ENCODE measurements at places on chromosomes 2 and 18. TPM values are rescaled to one million over a fixed set of nuclear protein-coding genes. Genes with fewer than 3 reads are reported as not detected.

DNA sequence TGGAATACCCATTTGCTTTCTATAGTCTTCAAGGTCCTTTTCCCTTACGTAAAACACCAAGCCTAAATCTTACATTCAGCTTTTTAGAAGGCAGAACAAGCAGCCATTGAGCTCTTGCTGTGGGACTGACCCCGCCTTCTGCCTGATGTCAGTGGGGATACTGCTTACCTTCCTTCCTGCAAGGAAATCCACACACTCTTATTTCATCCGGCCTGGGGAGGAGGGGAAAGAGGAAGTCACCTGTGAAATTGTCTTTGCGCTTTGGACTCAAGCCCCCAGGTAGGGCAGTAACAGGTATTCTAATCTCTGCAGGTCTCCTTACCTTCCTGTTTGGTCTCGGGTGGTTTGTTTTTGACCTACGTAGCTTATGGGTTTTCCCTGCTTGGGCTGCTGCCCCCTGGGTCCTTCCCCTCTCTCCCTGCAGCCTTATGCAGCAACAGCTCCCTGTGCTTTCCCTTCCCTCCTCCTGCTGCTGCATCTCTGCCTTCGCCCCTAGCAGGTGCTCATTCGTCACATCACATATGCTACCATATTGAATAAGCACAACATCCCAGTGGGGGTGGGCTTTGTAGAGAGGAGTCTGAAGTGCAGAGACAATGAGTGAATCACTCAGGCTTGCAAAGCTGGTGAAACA lies 402.5 kb upstream of the TRIB2 start:
- H3K4me1 ChIP-seq, result no peaks in the 10 kb centered on the region
- H3K36me3 ChIP-seq, result no peaks in the 10 kb centered on the region
- H3K4me3 ChIP-seq, result no peak overlapping the region
- H3K27me3 ChIP-seq, result no peaks in the 10 kb centered on the region

GRCh38 chr2:120939595-120940318 lies 204.1 kb downstream of the GLI2 start:
- no peak overlapping the region for H3K27ac ChIP-seq
- no peaks in the 10 kb centered on the region for H3K27me3 ChIP-seq
- no peak overlapping the region for H3K4me3 ChIP-seq
- no peaks in the 10 kb centered on the region for H3K36me3 ChIP-seq
- H3K4me1 ChIP-seq, result peaks cover 6% of the 10 kb centered on the region
- no peak for DNase-seq

- DNase-seq, result no peak
- H3K27me3 ChIP-seq, result no peaks in the 10 kb centered on the region
- H3K27ac ChIP-seq, result no peak overlapping the region
- H3K4me3 ChIP-seq, result no peak overlapping the region
- no peaks in the 10 kb centered on the region for H3K4me1 ChIP-seq
- H3K36me3 ChIP-seq, result no peaks in the 10 kb centered on the region
Measured at GRCh38 chr2:179592167-179592936, 269.1 kb downstream of the ZNF385B start.

- H3K27me3 ChIP-seq, result no peaks in the 10 kb centered on the region
- no peaks in the 10 kb centered on the region for H3K36me3 ChIP-seq
- no peak overlapping the region for H3K4me3 ChIP-seq
- no peak overlapping the region for H3K27ac ChIP-seq
Measured at GRCh38 chr2:47724221-47724981, 58.5 kb upstream of the MSH6 start.

GRCh38 chr2:30612371-30612770 lies 165.3 kb downstream of the LCLAT1 start:
- no peaks in the 10 kb centered on the region for H3K27me3 ChIP-seq
- peaks cover 18% of the 10 kb centered on the region for H3K4me1 ChIP-seq
- H3K4me3 ChIP-seq, result no peak overlapping the region
- no peaks in the 10 kb centered on the region for H3K36me3 ChIP-seq
- H3K27ac ChIP-seq, result peak overlapping the region; percentile 11
- no peak for DNase-seq

C2orf66 gene
- total RNA-seq, result not detected

DNA sequence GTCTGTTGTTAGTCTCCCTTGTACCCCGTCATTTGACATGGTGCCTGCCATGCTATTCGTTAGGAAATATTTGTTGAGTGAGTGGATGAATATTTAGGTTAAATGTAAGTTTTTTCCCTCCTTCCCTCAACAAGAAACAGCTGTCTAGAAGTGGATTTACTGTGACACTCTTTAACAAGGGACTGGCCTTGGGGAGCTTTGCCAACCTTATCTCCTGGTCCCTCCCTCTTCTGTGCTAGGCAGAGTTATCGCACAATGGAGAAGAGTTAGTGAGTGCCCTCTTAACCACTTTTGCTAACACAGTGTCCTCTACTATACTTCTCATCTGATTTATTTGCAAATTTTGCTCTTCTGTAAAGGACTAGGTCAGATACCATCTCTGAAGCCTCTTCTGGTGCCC lies 61.2 kb downstream of the DIS3L2 start:
- no peaks in the 10 kb centered on the region for H3K27me3 ChIP-seq
- H3K27ac ChIP-seq, result no peak overlapping the region
- DNase-seq, result no peak

SCN9A gene
- 8.5 TPM for total RNA-seq

- no peaks in the 10 kb centered on the region for H3K27me3 ChIP-seq
- H3K4me1 ChIP-seq, result no peaks in the 10 kb centered on the region
- no peak overlapping the region for H3K4me3 ChIP-seq
- no peaks in the 10 kb centered on the region for H3K36me3 ChIP-seq
- H3K27ac ChIP-seq, result no peak overlapping the region
Measured at GRCh38 chr2:144349674-144350073, 170.2 kb downstream of the ZEB2 start.
